Liver (tissue), 10 donors: ENCODE measurements at places on chromosomes 7 and 10. TPM values are rescaled to one million over a fixed set of nuclear protein-coding genes. Genes with fewer than 3 reads are reported as not detected.

Gene VAX1
- total RNA-seq: not detected

- DNase-seq: no peak
Observed at GRCh38 chr7:123533553-123533917, 860 bp downstream of the IQUB start.

DNA sequence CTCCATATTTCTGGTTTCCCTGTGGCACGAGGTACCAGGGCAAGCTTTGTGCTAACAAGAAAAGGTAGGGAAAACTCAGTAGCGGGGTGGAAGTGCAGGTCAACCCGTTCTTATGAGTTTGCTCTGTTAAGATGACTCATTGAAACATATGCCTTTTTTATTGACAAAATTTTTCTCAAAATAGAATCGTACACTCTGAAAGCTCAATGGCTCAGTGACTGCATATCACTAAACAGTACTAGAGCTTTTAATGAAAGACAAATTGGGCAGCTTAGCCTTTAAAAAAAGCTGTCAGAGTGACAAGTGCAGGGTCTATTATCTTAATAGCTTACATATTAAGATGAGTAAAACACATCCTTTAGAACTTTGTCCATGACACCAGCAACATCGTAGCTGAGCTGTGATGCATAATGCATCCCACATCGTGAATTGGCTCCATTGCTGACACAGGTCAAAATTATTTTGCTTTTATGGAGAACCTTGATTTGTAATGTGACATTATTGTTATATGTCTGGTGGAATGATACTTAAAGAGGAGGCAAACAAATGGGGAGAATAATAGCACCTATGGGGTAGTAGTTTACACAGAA, 264.4 kb downstream of the ETV1 start:
- no peak for DNase-seq

DNA sequence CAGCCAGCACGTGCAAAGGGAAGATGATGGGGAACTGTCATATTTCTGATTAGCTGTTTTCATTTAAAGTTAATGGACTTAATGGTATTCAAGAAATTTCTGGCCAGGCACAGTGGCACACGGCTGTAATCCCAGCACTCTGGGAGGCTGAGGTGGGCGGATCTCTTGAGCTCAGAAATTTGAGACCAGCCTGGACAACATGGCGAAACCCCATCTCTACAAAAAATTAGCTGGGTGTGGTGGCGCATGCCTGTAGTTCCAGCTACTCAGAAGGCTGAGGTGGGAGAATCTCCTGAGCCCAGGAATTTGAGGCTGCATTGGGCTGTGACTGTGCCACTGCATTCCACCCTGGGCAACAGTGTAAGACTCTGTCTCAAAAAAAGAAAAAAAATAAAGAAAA, 18.7 kb downstream of the STN1 start:
- DNase-seq: no peak

DNA sequence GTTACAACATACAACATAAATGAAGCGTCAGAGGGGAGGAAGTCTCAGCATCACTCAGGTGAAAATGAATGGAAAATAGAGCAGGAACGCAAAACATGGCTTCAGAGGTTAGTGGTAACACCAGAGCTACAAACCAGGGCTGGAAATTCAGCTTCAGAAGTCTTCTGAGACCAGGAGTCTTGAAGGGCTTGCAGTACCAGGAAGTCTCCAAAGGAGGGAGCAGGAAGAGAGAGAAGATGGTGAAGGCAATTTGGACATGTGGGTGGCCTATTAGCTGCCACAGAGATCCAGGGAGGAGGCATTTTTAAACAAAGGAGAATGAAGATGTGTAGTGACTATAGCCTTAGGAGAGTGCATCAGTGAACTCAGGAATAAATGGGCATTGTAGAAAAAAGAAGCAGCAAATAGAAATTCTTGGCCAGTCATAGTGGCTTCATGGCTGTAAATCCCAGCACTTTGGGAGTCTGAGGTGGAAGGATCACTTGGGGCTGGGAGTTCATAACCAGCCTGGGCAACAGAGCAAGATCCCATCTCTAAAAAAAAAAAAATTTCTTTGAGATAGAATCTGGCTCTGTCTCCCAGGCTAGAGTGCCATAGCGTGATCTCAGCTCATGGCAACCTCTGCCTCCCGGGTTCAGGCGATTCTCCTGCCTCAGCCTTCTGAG, 9.3 kb upstream of the TET1 start:
- DNase-seq: no peak

DNA sequence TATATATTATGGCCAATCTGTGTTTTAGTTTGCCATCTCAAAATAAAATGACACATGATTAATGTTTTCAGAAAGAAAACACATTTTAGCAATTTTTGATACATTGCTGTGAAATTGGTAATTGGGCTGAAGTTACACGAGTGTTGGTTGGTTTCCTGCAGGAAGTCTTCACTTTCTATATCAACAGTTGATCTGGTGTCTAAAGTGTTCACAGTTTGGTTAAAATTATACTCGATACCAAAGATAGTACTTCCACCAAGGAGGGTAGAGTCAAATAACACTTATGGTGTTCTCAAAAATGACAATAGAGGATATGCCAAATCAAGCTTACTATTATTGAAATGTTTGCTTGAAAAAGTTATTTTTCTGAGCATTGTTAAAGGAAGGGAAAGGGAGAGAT, 120.3 kb upstream of the GLCCI1 start:
- no peak for DNase-seq
